ENCODE measurements at places on chromosomes 16 and 17. TPM values are rescaled to one million over a fixed set of nuclear protein-coding genes. Genes with fewer than 3 reads are reported as not detected.

Gene CMIP
- total RNA-seq: 4.1 TPM

Gene HOXB5
- not detected for total RNA-seq

Gene BCO1
- total RNA-seq: under 0.01 TPM

Gene SLC13A5
- 0.15 TPM for total RNA-seq

Gene MED13
- 30.5 TPM for total RNA-seq

Gene TEX14
- not detected for total RNA-seq

Gene FNDC8
- not detected for total RNA-seq

Gene MPP3
- total RNA-seq: 10.5 TPM

Gene CDH8
- 9.5 TPM for total RNA-seq

Gene SLFN14
- total RNA-seq: not detected

Gene KRT28
- not detected for total RNA-seq

Gene WSCD1
- total RNA-seq: 0.08 TPM

Gene HSD17B2
- 0.35 TPM for total RNA-seq

Gene PYDC1
- total RNA-seq: not detected

Gene FAM234A
- 25.9 TPM for total RNA-seq

Gene LRRC75A
- total RNA-seq: 0.82 TPM

Gene RBBP6
- 5.6 TPM for total RNA-seq

Gene KRTAP2-1
- total RNA-seq: not detected

Gene MXRA7
- 136 TPM for total RNA-seq

Gene CLEC18B
- 0.47 TPM for total RNA-seq

Gene BLTP2
- total RNA-seq: 163 TPM

Gene MFAP4
- total RNA-seq: 11.0 TPM

Gene INCA1
- 1.1 TPM for total RNA-seq

Gene KRTAP4-3
- not detected for total RNA-seq

Gene CTRB2
- total RNA-seq: not detected

Gene GGT6
- total RNA-seq: not detected

Gene BAIAP3
- not detected for total RNA-seq

Gene SDR42E1
- 0.08 TPM for total RNA-seq

Gene ACBD4
- total RNA-seq: 4.3 TPM

Gene CCDC40
- 1.8 TPM for total RNA-seq

Gene EFNB3
- total RNA-seq: 1.4 TPM

Gene GAS2L2
- total RNA-seq: 0.08 TPM

Gene UTP4
- 13.0 TPM for total RNA-seq

Gene AP2B1
- 38.6 TPM for total RNA-seq

Gene KRT12
- total RNA-seq: not detected

Gene ST6GALNAC1
- not detected for total RNA-seq

Gene ACOX1
- total RNA-seq: 58.5 TPM

Gene PLK1
- 1.3 TPM for total RNA-seq

Data from smooth muscle cell of the coronary artery (primary cell).